Stimulated activated CD4-positive, alpha-beta T cell treated with anti-CD3 and anti-CD28 coated beads, Interleukin-4, amount 100 ng/mL, for 48 hours (primary cell): ENCODE measurements at places on chromosomes 12 and 14.

DNA sequence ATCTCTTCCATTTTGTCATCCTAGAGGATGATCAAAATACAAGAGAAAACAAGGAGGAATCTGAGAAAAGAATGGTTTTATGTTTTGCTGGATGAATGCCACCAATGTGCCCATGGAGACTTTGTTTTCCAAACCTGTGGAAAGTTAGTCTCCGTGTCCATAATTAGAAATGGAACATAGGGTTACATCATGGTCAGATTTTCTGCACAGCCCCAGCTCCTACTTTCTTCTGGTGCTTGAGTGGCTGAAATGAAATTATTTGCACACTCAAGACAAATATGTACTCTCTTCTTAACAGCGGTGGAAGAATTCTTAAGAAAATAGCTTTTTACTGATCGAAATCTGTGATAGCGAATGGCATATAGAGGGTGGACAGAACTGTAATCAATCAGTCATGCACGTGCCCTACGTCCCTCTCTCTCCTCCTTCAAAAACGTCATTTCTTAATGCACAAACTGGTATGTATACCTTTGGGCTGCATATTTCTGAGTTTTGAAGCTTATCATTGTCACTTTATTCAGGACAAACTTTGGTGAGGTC lies 825.2 kb downstream of the AACS start:
- no peak for DNase-seq

DNA sequence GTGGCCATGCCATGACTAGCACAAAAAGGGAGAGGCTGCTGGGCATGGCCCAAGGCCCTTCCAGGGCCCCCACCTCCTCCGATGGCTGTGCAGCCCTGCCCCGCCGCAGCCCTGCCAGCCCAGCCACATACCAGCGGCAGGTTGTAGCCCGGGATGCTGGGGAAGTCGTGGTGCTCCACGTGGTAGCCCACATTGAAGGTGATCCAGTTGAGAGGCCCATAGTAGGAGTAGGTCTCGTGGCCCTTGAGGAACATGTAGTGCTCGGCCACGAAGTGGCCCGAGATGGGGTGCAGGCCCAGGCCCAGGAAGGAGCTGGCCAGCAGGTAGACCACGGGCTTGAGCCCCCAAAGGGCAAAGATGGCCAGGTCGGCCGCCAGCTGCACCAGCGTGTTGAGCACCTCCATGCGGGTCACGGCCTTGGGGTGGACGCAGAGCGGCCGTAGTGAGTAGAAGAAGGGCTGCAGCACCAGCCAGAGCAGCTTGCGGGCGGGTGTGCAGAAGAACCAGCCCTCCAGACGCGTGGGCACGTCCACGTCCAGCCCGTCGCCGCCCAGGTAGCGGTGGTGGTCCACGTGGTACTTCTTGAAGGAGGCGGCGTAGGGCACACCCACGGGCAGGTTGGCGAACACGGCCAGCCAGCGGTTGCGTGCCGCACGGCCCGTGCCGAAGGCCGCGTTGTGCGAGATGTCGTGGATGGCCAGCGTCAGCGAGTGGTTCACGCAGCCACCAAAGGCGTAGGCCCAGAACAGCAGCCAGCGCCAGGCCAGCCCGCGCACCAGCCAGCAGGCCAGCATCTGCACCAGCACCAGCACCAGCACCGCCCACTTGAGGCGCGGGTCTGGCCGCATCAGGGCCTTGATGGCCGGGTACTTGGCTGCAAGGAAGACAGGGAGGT lies 10.4 kb downstream of the DEGS2 start:
- DNase-seq = no peak

DNA sequence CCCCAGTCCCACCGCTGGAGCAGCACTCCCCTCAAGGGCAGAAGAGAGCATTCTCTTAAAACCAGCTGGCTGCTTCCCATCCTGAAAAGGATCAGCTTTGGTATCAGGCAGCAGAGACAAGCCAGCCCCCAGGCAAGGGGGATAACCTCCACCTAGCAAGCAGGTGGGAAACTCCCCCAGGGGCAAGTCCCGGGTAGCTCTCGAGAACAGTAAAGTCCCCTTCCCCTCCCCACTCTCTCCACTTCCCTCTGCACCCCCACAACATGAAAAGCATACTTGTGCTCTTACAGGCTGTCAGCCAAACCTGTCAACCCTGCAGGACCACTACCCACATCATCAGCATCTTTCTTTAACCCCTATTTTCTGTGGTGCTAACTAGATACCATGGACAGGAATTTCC lies 254.0 kb downstream of the NTF3 start:
- DNase-seq = no peak

DNA sequence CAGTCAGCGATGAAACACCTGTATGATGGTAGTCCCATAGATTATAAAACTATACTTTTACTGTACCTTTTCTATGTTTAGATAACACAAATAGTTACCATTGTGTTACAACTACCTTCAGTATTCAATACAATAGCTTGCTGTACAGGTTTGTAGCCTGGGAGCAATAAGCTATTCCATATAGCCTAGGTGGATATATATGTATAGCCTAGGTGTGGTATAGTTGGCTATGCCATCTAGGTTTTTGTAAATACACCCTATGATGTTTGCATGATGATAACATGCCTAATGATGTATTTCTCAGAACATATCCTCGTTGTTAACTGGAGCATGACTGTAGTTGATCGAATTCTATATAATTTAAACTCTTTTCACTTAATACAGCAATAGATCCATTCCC lies 316.1 kb downstream of the FUT8 start:
- DNase-seq = no peak

DNA sequence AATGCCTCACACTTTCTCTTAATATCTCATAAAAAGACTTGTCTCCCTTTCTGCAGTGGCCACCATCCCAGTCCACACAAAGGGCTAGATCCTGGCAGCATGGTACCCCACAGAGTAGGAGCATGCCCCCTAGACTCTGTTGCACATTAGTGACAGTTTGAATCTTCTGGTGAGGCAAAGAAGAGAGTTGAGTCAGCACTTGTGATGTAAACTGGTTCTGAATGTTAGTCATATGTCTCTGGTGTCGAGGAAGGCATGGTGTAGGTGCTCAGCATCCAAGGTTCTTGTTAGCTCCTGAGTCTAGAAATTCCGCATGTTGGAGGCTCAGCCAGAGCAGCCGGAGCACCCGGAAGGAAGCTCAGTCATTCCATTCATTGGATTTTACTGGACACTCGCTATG lies 9.8 kb downstream of the TTC9 start:
- no peak for DNase-seq

DNA sequence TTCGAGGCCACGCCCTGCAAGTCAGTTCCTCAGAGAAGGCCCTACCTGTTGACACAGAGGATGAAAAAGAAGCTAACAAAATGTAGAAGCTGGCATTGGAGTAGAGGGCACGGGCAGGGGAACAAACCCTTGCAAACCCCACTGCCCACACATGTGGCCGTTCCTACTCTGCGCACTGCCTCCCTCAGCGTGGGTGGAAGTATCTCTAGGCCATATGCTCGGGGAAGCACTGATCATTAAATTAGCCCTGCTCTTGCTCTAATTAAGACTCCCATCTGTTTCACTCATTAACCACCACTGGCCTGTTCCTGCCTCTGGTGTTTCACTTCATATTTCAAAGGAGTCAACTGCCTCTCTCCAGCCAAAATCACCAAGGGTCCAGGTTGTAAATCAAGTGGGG lies 201.2 kb upstream of the SFSWAP start:
- DNase-seq = no peak

DNA sequence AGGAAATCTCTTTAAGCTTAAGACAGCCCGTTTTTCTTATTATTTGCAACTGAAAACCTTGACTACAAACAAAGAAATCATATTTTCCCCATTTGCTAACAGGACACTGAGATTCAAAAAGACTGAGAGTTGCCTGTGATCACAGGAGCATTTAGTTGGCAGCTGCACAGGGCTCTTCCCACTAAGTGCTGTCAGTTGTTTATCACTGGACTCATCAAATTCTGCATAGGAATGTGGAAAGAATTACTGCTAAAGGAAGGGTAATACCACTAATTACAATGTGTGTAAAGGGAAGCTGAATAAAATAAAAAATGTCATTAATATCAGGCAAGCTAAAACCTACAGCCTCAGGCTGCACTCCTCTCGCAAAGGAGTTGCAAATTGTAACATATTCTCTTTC lies 226.4 kb downstream of the NELL2 start:
- DNase-seq = no peak
